Stimulated activated CD4-positive, alpha-beta T cell treated with anti-CD3 and anti-CD28 coated beads, Interleukin-15, amount 100 ng/mL, for 1 hour (primary cell): ENCODE measurements at places on chromosomes 7 and 10.

GRCh38 chr7:88314061-88314491, 7.4 kb upstream of the STEAP4 start:
- no peak for DNase-seq

- DNase-seq = no peak
Measured at GRCh38 chr10:88946200-88946599, 6.4 kb downstream of the ACTA2 start.

- no peak for DNase-seq
Measured at GRCh38 chr7:151801782-151802468, 75.0 kb downstream of the PRKAG2 start.

- DNase-seq = no peak
Measured at GRCh38 chr7:5388905-5389433, 34.7 kb downstream of the TNRC18 start.

DNA sequence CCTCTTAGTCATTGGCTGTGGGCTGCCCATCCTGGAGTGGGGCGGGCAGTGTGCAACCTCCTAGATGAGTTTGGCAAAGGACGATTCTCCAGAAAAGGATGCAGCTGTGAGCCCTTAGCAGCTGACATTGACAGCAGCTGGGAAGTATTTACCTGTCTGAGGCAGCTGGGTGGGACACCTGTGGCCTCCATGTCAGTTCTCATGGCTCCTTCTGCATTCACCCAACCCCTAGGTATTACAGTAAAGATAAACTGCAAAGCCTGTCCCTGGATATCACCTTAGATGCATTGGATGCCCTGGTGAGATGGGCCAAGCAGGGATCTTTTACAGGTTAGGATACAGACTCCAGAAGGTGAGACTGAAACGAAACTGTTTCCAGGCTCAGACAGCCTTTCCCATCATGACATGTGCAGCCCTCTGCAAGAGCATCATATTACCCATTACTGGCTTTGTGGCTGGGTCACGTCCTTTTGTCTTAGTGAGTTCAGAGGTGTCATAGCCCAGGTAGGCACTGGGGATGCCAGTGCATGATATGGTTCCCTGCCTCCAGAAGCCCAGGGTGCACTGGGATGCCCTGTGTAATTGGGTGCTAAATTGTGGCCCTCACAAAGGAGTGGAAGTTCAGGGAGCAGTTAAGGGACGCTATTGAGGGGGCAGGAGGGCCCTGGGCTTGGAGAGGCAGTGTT, 28.9 kb downstream of the MINDY4 start:
- DNase-seq = no peak

DNA sequence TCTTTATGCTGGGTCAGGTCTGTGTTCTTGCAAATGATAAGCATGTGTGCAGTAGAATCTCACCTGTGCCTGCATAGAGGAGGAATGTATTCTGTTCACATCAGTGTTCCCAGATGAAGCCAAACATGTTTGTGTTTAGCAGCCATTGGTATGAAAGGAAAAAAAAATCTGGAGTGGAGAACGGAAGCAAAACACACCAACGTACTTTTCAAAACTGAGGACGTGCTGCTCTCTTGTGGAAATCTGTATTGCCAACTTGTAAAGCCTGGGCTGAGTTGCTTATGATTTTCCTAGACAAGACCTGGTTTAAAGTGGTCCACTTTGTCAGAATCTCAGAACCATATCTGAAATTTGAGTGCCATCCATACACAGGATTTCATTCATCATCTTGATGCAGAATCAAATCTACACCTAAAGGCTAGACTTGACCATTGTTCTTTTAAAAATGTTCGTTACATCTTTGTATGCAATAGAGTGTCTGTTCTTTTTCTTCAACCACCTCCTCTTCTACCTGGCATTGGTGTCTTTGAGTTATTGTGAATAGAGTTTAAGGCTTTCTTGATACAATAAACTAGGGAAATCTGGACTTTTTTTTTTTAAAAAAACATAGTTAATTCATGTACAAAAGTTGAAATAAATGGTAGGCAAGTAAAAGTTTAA, 367.7 kb downstream of the PHF14 start:
- DNase-seq = no peak

DNA sequence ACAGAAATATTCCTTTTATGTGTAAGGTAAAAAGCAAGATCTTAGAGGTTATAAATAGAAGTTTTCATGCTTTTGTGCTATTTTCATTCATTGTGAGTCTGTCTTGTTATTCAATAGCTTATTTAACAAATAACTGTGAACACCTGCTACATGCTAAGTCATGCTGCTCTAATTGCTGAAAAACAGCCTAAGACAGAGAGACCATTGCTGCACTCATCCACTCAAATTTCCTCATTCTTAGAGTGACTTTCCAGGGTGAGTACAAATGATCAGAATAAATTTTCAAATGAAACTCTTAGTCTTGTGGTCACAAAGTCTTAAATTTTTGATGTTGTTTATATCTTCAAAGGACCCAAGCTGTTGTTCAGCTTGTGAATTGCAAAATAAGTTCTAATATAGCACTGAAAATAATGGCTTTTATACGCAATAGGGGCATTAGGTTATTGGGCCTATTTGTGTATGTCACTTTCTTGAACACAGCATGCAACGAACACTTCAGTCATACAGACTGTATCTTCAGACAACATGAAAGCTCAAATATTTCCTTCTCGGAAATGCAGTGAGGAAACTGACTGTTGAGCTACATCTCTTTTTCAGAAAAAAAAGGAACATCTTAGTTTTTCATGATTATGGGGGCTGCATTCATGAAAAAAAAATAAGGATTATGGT, 247.9 kb upstream of the PCDH15 start:
- no peak for DNase-seq

DNA sequence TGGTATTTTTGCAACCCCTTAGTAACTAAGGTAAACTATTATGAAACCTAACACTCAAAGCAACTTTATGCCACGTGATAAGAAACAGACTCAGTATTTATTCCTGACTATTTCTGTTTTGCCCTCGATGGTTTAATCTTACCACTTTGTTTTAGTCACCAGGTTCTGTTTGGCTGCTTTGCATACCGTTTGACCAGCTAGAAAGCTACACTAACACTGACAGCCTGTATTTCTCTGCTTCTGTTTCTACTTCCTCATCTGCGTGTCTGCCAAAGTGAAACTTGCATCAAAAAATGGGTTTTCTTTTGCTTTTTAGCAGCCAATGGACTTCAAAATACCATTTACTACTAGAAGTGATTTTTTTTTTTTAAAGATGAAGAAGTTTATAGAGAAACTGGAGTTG, 802.5 kb downstream of the GRM8 start:
- no peak for DNase-seq

GRCh38 chr10:99921948-99922347, 87.8 kb downstream of the DNMBP start:
- no peak for DNase-seq

- DNase-seq = no peak
Measured at GRCh38 chr7:6482307-6482706, 34.6 kb upstream of the DAGLB start.

GRCh38 chr10:57799625-57800024, 468.1 kb downstream of the IPMK start:
- DNase-seq = no peak

- no peak for DNase-seq
Measured at GRCh38 chr10:34966451-34966850, 123.7 kb downstream of the CUL2 start.
